ENCODE measurements at places on chromosomes 3 and 15.

DNA sequence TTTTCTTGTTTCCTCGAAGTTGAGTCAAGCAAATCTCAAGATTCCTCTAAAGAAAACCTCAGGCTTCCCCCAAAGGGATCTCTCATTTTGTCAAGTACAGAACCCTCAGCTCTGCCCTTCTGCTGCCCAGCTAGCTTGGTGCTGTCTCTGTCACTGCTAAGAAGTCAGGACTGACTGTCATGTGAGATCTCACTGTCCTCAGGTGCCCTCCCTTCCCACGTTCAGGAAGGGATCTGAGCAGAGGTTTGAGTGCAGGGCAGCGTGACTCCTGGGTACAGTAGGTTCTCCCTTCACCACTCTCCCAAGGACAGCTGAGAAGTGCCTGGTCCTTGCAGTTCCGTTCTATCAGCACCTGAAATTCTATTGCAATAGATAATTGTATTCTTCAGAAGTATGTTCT, 229.7 kb downstream of the SLCO3A1 start:
- DNase-seq = no peak

GRCh38 chr15:56017920-56018319, 24.5 kb upstream of the NEDD4 start:
- DNase-seq = no peak

GRCh38 chr3:190968616-190969015, 106.1 kb upstream of the GMNC start:
- DNase-seq = no peak

DNA sequence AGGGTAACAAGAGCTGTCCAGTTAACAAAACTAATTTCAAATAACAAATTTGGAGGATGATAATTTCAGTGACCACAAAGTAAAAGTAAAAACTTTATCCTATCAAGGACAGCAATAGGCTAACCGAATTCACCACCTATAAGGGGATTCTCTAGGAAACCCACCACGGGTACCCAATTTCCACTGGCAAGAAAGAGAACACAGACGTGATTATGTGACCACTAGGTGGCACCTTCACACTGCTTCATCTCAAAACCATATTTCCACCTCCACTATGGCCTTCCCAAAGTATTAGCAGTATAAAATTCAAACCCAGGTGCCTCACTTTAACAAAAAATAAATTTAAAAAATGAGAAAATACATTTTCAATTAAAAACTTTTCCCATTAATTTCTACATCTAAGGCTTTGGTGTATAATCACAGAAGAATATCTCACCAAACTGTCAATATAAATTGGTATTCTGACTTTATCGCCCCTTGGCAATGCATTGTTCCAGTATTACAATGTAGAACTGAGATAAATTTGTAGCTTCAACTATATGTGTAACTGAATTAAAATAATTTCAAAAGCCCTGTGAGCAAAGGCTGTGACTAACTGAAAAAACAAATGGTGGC, 96.5 kb downstream of the FSIP1 start:
- peak; percentile 20 for DNase-seq

- peak; percentile 64 for DNase-seq
Observed at GRCh38 chr3:188266562-188267274, 112.8 kb downstream of the LPP start.

DNA sequence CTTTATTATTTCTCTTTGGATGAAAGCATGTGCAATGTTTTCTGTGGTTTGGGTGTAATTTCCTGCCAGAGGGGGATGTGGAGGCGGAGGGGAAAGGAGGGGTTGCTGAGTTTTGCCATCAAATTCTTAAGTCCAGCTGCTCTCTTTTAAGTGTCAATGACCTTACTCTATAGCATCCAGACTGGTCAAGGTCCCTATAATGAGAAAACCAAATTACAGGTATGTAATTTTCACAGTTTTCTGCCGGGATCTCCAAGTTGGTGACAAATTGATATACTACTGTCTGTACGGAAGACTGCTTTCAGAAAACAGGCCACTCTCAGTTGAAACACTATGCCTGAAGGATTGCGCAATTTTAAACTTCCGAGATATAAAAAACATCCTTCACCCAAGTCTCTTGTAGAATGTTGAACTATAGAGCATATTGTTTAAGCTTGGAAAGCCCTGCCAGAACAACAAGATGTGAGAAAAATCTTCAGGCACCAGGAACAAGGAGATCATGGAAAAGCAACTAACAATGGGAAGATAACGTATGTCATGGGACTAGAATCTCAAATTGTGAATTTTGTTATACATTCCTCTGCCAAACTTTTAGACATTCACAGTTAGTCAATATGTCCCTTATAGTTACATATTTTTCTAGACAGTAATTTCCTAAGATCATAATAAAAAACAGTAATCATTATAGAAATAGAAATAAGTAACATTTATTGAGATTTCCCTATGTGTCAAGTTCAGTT, 300.7 kb upstream of the SATB1 start:
- no peak for DNase-seq

- no peak for DNase-seq
Observed at GRCh38 chr3:179083977-179084376, 12.4 kb upstream of the ZMAT3 start.

DNA sequence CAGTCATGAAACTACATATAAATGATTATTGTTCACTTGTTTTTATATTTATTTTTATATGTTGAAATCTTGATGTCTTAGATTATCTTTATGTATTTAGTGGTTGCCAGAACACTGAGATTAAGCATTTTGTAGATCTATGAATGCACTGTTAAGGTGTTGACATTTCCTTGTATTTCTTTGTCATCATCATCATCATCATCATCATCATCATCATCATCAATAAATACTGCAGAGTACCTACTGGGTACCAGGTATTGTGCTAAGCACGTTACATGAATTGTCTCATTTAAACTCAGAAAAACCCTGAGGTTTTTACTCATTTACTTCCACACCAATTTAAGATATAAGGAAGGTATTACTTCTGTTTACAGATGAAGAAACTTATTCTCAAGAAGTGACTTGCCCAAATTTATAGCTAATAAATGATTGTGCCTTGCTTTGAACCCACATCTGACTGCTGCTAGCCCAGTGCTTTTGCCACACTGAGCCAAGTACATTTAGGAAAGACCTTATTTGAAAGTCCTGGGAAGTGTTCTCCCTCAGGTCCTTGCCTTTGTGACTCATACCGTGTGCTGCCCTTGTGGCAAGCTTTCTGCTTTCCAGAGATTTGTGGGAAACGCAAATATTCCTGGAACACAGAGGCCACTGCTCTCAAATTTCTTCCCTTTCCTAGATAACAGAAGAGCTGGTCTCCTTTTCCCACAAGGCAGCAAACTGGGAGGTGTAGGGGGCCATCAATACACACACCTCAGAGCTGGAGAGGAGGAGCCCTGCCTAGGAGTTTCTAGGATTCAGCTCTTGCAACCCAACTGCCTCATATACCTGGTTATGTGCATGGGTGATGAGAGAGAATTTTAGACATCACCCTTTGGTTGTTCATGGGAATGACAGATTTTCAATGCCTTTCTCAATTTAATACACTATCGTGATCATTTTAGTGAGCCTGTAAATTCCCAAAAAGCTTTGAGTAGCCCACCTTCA, 115.4 kb upstream of the C15orf61 start:
- DNase-seq = no peak

GRCh38 chr3:127710155-127710941, 37.6 kb downstream of the ABTB1 start:
- DNase-seq = peak; percentile 65

DNA sequence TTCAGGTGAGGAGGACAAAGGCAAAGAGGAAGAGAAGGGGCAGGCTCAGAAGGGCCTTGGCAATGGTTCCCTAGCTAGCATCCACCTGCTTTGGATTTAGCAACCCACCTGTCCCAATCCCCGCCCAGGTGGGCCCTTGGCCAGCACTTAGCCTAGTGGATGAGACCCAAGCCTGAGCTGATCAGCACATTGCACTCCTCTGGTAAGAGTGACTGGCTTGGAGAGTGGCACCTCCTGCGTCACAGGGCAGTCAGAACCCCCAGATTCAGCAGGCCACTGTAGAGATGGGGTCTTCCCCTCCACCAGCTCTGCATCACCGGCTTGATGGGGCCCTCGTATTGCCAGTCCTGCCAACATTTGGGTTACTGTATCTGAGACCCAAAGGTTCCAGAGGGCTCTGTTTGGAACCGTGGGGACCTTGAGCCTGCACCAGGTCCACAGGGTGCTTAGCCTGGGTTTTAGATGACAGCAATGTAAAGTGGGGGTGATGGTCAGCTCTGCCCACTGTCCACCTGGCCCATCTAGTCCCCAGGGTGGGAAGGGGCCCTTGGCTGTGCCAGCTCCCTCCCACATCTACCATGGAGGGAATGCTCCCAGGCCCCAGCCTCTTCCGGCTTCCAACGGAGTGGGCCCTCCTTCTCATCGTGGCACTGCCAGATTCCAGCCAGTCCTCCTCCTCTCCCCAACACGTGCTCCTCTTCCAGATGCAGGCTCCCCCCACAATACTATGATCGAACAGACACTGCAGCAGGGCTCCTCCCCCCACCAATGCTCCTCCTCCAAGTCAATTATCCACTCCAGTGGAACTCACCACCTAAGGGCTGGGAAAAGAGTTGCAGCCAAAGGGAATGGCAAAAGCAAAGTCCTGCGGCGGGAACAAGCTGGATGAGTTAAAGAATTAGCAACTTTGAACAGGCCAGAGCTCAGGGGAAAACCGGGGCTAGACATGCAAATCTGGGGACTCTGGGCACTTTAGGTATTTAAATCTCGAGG, 45.7 kb downstream of the LHFPL4 start:
- DNase-seq = no peak

DNA sequence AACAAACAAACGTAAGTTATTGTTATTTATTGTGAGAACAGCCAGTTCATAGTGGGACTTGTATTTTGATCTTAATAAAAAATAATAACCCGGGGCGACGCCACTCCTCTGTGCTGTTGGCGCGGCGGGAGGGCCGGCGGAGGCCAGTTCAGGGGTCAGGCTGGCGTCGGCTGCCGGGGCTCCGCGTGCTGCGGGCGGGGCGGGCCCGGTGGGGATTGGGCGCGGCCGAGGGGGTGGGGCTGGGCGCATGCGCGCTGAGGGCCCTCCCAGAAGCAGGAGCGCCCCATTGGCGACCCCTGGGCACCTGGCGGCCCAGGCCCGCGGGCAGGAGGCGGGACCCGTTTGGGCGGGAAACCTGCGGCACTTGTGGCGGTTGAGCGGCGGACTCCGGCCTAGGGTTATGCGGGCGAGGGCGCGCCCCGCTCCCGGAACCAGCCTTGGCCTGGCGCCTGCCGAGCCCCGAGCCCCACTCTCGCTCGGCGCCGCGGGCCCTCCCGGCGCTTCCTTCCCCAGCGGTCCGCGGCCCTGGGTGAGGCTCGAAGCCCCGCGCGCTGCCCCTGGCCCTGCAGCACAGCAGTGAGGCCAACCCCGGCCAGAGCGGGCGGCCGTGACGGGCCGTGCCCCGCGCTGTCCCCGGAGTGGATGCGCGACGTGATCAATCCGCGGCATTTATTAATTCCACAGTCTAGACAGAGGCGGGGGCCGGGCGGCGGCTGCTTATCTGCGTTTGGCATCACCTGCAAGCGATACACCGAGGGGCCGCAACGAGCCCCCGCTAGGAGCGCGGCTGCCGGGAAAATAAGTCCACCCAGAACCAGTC, 6.0 kb downstream of the ISL2 start:
- no peak for DNase-seq

DNA sequence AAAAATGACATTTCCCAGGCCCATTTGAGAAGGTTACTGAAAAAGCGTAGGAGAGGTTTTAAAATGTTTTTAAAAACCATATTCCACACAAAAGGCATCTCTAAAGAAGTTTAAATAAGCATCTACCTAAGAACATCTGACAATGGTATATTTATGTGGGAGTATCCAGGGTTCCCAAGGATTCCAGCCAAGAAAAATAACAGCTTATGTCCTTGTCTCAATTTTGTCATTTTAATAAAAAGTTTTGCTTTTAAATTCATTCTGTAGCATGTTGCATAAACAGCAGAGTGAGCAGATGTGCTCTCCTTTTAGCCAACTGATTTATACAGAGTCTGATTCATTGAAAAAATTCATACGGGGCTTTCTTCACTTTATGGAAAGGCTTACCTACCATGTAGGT, 129.9 kb downstream of the LRRC3B start:
- DNase-seq = no peak

- peak; percentile 84 for DNase-seq
Observed at GRCh38 chr3:9946112-9947024, 5.8 kb downstream of the PRRT3 start.

GRCh38 chr3:139538733-139539132, 809 bp downstream of the RBP1 start:
- no peak for DNase-seq

DNA sequence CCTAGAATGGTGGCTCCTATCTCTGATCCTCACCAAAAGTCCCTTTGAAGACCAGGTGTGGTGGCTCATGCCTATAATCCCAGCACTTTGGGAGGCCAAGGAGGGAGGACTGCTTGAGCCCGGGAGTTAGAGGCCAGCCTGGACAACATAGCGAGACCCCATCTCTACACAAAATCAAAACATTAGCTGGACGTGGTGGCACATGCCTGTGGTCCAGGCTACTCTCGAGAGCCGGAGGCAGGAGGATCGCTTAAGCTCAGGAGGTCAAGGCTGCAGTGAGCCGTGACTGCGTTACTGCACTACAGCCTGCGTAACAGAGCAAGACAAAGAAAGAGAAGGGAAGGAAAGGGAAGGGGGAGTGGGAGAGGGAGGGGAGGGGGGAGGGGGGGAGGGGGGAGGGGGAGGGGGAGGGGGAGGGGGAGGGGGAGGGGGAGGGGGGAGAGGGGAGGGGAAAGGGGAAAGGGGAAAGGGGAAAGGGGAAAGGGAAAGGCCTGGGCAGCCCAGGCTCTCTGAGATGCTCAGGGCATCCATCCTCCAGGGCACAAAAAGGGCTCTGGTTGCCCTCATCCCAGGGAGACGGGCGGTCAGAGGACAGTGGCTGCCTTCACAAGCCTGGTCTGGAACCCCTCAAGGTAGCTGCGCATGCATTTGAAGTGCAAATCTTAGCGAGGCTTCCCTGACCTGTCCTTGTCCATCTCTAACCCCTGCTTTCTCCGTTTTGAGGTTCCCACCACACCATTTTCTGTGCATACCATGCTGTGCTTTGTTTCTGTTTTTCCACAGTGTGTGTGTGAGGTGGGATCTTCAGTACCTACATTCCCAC, 76.1 kb downstream of the LDHAL6B start:
- no peak for DNase-seq

GRCh38 chr15:79170256-79170664, 79.7 kb upstream of the RASGRF1 start:
- no peak for DNase-seq

DNA sequence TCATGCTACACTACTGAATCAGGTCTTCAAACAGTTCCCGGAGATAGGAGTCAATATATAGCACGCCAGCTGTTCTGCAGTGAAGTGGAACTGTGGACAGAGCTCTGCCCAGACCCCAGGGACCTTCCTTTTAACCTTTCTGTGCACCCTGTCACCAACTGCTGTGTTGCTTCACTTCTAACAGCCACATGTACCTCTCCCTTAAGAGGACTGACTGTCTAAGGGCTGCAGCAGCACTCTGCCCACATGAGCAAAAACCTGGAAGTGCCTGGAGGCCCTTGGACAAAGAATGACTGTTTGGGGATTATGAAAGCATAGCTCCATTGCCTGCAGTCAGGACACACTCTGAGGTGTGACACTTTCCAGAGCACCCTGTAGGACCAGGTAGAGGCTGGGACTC, 88.3 kb upstream of the CTNNB1 start:
- no peak for DNase-seq

- no peak for DNase-seq
Observed at GRCh38 chr15:81097116-81097889, 36.8 kb upstream of the CFAP161 start.

All from tibial artery (tissue), 4 donors.